ENCODE measurements at places on chromosomes 7 and 10.

- no peak for DNase-seq
Measured at GRCh38 chr10:128095753-128096469, 30.3 kb downstream of the MKI67 start.

GRCh38 chr10:46319389-46319788, 32.6 kb downstream of the ANTXRL start:
- DNase-seq = no peak

DNA sequence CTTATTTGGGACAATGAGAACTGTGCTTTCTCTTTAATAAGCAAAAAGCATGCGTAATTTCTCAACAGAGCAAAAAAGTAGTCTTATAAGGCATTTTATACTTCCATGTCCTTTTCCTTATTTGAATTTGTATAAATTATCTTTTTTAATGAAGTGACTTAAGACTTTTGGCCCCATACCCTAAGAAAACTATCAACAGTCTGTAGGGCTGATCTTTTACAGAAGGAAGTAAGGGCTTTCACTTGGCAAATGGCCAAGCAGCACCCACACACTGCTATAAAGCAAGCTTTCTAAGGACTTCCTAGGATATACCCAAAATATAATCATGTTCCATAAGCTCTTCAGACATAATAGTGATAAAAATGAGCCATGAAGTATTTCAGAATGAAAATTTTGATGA, 3.4 kb downstream of the CRPPA start:
- no peak for DNase-seq

DNA sequence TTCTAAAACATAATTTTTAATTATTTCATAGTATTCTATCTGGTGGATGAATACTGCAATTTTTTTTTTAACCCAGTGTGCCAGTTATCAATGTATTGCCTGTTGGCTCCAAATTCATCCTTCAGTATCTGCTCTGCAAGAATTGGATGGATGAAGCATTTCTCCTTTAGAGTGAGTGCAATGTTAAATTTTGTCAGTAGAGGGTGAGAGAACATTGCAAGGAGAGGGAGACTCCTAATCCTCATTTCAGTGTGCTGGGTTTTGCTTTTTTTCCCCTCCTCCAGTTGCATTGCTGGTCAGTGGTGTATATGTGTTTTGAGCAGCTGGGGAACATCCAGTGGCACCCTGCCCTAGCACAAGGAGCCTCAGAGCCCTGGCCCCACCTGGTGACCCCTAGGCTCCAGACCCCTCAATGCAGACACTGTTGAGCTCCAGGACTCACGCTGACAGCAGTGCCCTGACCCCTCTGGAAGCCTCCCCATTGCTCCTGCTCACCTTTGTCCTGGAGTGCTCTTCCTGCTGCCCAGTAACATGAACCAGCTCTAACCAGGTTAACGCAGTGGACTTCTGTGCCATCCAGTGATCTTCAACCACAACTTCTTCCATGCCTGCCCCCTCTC, 199.4 kb downstream of the USP6NL start:
- DNase-seq = no peak

DNA sequence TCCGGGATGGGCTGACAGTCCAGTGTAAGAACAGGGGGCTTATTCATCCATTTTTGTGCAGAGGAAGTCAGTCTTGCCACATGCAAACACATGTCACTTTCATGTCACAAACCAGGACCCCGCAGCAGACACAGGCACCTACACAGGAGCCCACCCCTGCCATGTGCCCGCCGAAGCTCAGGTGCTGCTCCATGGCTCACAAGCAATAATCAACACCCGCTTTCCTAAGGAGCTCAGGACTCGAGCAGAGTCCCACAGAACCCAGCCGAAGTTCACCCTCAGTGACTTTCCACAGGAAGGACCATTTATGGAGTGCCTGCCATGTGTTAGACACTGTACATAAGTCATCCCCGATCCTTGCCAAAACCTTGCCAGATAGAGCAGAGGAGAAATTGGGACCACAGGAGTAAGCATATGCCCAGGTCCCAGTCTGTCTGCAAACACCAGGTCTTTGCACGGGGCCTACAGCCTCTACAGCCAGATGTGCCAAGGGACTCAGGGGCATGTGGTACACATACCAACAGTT, 99.4 kb downstream of the EBF3 start:
- DNase-seq = no peak

GRCh38 chr7:16299853-16300252, 121.5 kb downstream of the CRPPA start:
- DNase-seq = no peak

DNA sequence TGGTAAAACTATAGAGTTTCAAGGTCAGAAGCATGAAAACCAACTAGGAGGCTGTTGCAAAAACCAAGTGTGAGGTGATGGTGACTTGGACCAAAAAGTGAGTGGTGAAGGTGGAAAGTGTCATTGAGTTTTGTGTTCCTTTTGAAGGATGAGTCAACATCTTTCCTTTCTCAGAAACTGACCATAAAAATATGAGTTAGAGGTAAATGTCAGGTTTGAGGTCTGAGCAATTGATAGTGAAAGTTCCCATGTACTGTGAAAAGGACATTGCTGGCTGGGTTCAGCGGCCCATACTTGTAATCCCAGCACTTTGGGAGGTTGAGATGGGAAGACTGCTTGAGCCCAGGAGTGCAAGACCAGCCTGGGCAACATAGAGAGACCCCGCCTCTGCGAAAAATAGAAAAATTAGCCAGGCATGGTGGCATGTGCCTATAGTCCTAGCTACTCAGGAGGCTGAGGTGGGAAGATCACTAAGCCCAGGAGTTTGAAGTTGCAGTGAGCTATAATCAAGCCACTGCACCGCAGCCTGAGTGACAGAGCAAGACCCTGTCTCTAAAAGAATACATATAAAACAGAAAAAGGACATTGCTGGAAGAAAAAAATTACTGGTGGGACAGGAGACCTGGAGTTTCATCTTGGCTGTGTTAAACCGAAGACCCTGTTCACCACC, 89.3 kb upstream of the ARID5B start:
- no peak for DNase-seq

DNA sequence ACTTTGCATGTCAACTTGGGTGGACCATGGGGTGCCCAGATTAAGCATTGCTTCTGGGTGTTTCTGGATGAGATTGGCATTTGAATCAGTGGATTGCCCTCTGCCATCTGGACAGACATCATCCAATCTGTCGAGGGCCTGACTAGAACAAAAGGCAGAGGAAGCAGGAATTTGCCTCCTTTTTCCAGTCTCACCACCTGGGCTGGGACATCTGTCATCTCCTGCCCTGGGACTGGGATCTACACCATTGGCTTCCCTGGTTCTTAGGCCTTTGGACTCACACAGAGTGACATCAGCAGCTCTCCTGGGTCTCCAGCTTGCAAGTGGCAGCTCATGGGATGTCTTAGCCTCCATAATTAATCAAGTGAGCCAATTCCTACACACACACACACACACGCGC, 10.3 kb downstream of the SLC13A4 start:
- no peak for DNase-seq

GRCh38 chr7:157006829-157007469, 3.5 kb downstream of the MNX1 start:
- no peak for DNase-seq

- no peak for DNase-seq
Measured at GRCh38 chr10:21512573-21513404, 12.7 kb downstream of the SKIDA1 start.

GRCh38 chr10:6161921-6162320, 40.8 kb upstream of the PFKFB3 start:
- DNase-seq = no peak
